ENCODE measurements at places on chromosomes 12 and 14.
A peak's percentile ranks its signal among the peaks of the same experiment; 100 is the strongest.

GRCh38 chr12:25071366-25071765, 122.5 kb upstream of the BCAT1 start:
- ATAC-seq, result no peak

DNA sequence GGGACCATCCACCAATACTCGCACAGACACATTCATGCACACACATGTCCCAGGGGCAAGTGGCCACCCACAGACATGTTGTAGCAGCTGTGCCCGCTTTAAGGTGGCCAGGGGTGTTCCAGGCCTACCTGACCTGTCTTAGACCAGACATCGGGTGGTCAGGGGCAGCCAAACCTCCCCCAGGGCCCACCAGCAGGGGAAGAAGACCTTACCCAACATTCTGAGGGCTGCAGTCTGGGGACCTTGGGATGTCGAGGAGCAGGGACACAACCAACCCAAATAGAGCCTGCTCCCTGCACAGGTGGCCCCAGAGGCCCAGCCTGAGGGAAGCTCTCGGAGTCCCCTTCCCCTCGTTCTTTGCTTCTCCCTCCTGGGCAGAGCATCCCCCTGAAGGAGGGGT, 1.7 kb upstream of the TMEM119 start:
- ATAC-seq, result no peak

GRCh38 chr14:24231263-24232120, 675 bp downstream of the NEDD8 start:
- ATAC-seq, result peak; percentile 12

DNA sequence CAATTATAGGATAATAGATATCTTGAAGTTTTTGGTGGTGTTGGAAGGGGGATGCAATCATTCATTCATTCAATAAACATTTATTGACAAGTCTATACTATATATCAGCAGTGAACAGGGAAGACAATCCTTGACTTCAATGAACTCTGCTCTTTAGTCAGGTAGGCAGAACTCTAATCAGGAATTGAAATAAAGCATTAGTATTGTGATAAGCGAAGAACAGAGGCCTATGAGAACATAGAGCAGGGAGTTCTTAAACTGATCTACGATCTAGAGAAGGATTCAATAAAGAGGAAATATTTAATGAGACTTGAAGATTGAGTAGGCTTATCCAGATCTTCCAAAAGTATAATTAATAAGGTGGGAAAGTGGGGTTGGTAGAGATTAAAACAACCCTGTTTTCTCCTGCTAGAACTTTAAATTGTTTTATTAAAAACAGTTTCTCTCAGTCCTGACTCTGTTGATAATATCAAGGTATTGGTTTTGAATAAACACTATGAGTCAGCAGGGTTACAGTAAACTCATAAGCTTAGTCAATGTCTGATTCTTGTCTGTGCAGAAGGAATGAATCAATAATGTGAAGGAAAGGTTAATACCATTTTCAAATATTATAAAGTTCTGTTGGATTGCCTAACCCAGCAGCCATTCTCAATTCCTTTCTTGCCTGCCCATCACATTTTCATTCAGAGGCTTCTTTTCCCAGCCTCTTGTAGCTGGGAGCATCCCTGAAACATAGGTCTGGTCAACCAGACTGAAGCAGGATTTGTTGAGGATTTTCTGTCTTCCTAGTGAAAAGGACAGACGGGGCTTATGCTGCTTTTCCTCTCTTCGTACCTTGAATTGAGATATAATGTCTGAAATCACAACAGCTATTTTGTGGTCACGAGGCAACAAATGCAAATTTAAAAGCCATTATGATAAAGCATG, 38.9 kb upstream of the KTN1 start:
- ATAC-seq, result peak; percentile 88

DNA sequence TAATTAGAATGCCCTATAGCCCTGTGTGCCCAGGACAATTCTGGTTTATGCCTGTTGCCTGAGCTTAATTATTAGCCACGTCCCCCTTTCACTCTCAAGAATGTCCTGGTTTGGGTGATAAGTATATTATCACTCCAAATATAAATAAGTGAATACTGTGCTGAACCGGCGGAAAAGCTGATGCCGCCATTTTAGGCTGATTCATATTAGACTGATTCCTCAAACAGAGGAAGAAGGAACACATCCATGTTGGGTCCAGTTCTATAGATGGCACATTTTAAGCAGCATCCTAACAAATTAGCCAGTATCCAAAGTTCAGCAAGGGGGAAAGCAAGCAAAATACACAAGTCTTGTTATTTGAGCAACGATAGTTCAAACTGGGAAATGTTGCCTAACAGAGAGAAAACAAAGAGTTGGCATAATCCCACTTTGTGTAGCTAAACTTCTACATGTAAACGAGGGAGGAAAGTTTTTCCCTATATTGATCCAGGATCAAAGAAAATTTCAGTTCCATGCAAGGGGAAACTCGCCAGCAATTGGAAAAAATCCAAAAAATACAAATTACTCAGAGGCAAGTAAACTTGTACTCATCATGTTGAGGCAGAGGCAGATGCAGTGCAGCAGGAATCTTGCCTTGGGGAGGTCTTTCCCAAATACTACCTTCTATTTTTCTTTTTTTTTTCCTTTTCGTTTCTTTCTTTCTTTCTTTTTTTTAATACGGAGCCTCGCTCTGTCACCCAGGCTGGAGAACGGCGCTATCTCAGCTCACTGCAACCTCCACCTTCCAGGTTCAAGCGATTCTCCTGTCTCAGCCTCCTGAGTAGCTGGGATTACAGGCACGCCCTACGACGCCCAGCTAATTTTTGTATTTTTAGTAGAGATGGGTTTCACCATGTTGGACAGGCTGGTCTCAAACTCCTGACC, 96.2 kb downstream of the ITPR2 start:
- ATAC-seq, result no peak

Data from SK-N-SH treated with all-trans-retinoic acid at 6 μM for 48 hours (cell line).